Renal cortical epithelial cell (primary cell): ENCODE measurements at places on chromosomes 4 and X. TPM values are rescaled to one million over a fixed set of nuclear protein-coding genes. Genes with fewer than 3 reads are reported as not detected.

TLR10 gene
- not detected in 2 replicates for total RNA-seq

DNA sequence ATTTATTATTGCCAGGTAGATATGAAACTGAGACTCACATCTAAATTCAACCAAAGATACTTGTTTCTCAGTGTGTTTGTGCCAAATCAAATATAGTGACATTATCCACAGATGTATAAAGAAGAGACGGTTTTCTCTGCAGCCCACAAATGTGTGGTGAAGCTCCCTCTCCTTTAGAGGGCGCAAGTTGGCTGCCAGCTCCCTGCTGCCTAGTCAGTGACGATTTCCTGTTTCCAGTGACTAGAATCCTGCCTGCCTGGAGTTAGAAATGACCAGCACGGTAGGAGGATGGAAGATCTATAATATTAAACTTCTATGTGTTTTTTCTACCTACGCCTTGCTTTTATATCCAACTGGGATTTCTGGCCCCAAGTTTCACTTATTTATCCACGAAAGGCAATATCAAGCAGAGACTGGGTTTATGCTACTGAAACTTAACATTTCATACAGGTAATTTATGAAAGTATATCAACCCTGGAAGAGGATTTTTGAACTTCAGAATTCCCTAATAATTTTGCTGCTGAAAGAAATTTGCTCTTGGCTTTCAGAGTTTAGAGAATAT, 1793.7 kb upstream of the TENM3 start:
- peak; percentile 37 for DNase-seq

DNA sequence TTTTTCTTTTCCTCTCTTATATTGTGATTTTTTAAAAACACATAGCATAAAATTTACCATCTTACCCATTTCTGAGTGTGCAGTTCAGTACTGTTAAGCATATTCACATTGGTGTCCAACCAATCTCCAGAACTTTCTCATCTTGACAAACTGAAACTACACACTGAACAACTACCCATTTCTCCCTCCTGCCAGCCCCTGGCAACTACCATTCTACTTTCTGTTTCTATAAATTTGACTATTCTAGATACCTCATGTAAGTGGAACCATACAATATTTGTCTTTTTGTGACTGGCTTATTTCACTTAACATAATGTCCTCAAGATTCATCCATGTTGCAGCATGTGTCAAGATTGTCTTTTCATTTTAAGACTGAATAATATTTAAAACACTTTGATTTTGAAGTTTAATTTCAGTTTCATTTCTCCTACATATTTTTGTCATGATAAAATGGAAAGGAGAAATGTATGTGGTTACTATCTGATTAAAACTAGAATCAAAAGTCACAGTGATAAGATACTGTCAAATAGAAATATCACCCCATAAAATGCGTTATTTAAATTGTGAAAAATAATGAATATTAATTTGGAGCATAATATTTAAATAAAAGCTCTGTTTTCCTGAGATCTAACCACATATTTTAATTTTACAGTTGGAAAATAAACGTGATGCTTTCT, 122.8 kb downstream of the DIPK2B start:
- no peak for DNase-seq

DNA sequence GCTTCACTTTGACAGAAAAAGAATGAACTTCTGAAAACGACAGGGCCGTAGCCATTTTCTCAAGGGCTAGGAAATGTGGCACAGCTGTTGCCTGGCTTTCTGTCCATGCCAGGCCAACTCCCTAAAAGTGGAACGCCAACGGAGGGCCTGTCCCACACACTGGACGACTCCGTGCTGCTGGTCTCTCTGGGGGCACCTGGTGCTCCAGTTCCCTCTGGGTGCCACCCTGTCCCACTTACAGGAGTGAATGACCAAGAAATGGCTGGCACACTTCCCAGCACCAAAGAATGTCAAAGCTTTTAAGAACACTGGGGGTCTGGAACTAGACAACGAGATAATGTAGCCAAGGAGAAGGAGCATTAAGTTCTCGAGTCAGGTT, 40.9 kb downstream of the GATB start:
- DNase-seq, result no peak

GRCh38 chrX:8433109-8434062, 31.2 kb upstream of the VCX3B start:
- DNase-seq, result peak; percentile 4

DNA sequence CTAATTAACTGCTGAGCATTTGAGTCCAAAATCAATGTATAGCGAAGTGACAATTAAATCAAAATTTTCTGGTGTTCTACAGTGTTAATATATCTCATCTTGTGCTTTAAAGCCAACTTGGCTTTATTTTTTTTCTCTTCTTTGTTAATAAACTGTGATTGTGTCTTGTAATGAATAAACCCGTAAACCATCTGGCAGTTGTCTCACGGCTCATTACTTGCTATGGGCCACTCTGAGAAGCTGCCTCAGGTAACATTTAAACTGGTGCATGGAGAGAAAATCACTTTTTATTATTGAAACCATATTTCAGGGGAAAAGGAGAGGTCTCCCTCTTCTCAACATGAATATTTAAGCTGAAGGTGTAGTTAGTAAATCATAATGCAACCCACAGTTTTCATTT, 694.0 kb downstream of the KCTD8 start:
- no peak for DNase-seq

DNA sequence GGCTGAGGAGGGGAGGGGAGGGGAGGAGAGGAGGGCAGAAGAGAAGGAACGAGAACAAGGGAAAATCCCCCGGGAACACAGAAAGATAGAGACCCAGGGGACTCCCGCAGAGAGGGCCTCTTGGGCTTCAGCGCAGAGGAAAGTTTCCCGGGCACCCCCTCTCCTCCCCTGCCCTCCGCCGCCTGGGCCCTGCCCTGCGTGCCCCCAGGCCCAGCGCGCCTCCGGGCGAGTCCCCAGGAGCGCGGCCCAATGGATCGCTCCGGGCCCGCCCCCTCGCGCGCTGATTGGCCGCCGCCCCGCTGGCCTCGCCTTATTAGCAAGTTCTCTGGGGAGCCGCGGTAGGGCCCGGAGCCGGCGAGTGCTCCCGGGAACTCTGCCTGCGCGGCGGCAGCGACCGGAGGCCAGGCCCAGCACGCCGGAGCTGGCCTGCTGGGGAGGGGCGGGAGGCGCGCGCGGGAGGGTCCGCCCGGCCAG, at the start of gene MSX1:
MSX1 (plus strand) TSS at position 341 of the 474 bp plus-strand sequence. CDS start 235 bp downstream, outside the sequence.
- peak; percentile 5 for DNase-seq

DNA sequence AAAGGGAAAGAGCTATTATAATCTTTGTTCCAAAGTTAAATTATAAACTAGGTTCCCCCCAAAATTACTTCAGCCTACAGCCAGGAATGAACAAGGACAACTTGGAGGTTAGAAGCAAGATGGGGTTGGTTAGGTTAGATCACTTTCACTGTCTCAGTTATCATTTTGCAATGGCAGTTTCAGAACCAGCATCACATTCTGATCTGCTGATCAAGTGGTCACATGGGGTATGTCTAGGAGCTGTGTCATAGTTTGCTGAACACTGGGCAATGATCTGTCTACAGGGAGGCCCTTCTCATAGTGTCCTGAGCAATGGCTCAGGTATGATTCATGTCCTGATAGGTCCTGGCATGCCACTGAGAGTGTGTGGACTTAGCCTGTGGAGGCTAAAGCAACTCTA, 41.6 kb upstream of the XIAP start:
- DNase-seq, result peak; percentile 90

- DNase-seq, result peak; percentile 13
Observed at GRCh38 chr4:122895336-122895995, 26.9 kb downstream of the NUDT6 start.

DNA sequence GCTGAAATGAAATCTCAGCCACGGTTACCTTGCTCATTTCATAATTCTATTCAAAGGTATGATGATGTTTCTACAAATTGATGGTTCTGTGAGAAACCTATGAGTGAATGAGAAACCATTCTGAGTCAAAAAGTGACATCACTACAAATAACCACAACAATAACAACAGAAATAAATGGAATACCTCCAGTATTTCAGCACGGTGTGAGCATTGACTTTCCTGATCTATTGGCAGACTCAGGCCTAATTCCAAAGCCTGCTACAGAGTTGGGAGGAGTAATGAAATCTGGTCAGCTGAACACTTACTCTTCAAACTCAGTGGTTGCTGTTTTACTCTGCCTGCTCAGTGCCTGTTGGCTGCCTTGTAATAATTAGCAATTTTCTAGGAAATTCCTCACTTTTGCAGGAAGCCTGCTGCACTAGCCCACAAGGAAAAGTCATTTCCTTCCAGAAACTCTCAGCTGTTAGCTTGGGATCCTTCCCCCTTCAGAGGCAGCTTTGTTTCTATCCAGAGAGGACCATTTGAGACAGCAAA, 18.8 kb upstream of the SYNPO2 start:
- peak; percentile 71 for DNase-seq

GRCh38 chrX:13511944-13512330, 57.5 kb upstream of the EGFL6 start:
- no peak for DNase-seq
